Nucleus accumbens (tissue), 56 donors: ENCODE measurements at places on chromosomes 6 and 20.

- DNase-seq: no peak
Measured at GRCh38 chr6:80316686-80317231, 210.3 kb downstream of the BCKDHB start.

DNA sequence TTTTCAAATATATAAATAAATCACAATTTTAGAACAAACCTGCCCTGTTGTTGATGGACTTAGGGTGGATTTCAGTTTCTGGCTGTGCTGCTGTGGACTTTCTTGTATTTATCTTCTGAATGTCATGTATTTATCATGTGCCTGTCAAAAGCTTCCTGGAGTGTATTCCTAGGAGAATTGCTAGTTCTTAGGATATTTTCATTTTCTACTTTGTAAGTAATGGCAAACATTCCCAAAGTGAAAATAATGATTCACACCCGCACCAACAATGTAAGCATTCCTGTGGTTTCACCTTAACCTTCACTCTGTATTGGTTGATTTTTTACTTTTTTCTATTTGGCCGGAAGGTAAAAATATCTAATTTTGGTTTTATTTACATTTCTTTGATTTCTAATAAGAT, 387.8 kb downstream of the SMOC2 start:
- no peak for DNase-seq

- DNase-seq: no peak
Measured at GRCh38 chr6:22570185-22570551, 802 bp downstream of the HDGFL1 start.

- DNase-seq: no peak
Measured at GRCh38 chr20:31717478-31718201, 5.0 kb downstream of the BCL2L1 start.

DNA sequence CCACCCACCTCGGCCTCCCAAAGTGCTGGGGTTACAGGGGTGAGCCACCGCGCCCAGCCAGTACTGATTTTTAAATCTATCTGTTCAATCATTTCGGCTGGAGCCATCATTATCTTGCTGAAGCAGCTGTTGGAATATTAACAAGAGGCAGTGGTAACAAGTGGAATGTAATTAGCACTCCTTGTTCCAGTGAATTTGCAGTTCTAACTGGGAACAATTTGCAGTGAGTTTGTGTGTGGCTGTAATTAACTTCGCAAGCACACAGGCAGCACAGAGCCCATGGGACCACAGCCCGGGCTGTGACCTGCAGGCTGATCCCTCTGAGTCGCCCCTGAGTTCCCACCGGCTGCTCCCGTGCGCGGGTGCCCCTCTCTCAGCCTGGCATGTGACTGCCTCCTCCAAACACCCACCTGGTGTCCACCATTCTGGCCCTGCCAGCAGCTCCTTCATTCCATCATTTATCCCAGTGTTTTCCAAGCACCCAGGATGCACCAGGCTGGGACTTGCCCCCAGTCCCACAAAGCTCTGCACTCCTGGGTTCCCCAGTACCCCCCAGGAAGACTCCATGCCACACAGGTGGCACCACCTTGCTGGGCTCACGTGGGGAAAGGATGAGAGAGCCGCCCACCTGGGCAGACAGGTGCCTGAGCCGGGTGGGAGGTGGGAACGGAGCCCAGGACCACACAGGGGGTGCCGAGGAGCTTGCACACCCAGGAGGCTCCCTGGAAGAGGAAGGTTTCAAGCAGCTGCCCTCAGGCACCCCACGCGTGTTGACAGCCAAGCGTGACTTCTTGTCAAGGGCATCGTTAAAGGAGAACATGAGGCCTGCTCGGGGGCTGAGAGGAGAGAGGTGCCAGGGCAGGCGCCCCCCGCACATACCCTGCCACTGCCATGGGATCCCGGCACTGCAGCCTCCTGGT, 75.2 kb downstream of the YTHDF1 start:
- no peak for DNase-seq

DNA sequence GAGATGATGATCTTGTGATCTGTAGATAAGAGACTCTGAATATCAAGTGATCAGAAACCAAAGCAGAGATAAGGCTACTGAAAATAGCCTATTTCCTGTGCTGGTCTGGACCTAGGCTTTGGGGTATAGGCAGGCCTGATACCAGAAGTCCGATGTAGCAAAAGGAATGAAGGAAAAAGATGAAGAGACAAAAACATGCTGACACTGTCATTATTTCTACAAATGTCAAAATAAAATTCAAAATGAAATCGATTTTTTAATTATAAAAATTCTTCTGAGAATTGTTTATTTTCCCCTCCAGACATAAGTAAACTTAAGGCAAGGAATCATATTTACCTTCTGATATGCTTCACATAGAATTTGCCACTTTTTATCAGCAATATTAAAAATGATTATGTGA, 252.8 kb downstream of the PRKN start:
- no peak for DNase-seq

DNA sequence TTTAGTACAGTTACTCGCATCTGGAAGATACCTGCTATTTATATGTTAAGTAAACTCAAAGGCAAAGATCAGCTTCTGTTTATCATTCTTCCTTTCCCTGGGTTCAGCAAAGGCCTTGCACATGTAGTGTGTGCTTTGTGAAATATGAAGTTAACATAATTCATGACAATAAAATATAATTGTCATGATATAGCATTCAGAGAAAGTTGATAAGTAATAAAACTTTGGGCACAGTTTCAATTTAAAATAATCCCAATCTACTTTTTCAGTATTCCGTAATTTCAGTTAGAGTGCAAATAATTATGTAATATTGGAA, 51.9 kb upstream of the ZNF217 start:
- DNase-seq: no peak

DNA sequence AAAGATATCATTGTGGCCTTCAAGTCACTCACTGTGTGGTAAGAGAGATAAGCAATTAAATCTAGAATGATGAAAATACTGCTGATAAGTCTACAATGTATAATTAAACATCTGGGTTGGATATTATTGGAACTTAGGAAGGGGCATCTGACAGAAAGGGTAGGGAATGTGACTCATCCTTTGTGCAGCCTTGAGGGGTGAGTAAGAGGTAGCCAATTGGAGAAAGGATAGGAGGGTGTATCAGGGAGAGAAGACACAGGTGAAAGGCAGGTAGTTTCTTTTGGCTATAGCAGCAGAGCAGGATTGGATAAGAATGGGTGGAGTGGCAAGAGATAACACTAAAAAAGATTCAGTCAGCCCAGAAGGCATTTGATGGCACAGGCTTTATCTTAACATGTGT, 182.0 kb downstream of the COL21A1 start:
- no peak for DNase-seq

GRCh38 chr20:44388466-44389023, 33.0 kb downstream of the HNF4A start:
- no peak for DNase-seq

- DNase-seq: no peak
Measured at GRCh38 chr6:15929685-15930084, 199.2 kb upstream of the MYLIP start.

GRCh38 chr6:61909486-61909885, 376.5 kb downstream of the KHDRBS2 start:
- DNase-seq: no peak

DNA sequence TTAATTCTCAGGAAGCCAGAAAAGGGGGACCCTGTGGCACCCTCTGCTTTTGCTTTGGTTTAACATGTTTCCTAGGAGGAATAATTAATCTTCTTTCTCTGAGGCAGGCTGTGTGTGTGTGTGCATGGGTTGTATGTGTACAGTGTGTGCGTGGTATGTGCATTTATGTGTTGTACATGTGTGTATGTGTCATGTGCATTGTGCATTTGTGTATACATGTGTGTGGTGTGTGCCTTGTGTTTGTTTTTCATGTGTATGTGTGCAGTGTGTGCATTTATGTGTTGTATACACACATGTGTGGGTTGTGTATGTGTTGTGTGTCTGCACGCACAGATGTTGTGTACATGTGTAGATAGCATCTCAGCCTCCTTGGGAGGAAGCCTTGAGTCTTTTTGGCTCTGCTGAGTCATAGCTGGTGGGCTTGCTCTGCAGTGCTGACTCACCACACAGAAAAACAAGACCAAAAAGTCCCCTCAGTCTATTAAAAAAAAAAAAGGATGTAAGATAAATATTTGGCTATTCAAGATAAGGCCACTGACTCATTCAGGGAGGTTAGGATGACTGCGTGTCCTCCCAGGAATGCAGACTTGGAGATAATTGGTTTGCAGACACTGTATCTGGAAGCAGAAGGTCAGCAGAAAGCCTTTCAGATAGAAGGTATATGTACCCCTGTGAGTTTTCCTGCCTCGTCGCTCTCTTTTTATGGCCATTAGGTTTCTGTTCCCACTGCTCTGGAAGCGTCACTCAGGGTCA, 58.6 kb downstream of the SYNJ2 start:
- DNase-seq: no peak

GRCh38 chr6:111828809-111829208, 44.4 kb downstream of the FYN start:
- no peak for DNase-seq
